ENCODE measurements at places on chromosomes 1 and 21.

GRCh38 chr21:43972850-43973633 is 39.1 kb upstream of the TRAPPC10 start:
- no peak for DNase-seq

- DNase-seq: no peak
Measured at GRCh38 chr1:13892671-13893325, 192.8 kb downstream of the PRDM2 start.

DNA sequence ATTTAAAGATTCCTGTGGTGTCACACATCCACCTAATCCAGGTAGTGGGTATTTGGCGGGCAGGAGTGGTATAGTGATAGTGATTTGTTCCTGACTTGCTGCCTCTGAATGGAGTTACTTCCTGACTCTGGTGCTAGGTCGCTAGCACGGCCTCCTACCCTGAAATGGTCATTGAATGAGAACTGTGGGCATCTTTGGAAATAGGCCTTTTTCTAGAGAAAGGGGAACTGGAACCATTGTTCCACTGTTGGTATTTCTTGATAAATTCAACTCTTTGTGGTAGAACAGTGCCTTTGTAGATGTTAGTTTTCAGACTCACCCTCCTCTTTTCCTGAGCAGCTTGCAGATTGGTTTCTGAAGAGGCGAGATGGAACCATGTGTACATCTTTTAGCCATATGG is 1.5 kb downstream of the QSOX1 start:
- DNase-seq: no peak

DNA sequence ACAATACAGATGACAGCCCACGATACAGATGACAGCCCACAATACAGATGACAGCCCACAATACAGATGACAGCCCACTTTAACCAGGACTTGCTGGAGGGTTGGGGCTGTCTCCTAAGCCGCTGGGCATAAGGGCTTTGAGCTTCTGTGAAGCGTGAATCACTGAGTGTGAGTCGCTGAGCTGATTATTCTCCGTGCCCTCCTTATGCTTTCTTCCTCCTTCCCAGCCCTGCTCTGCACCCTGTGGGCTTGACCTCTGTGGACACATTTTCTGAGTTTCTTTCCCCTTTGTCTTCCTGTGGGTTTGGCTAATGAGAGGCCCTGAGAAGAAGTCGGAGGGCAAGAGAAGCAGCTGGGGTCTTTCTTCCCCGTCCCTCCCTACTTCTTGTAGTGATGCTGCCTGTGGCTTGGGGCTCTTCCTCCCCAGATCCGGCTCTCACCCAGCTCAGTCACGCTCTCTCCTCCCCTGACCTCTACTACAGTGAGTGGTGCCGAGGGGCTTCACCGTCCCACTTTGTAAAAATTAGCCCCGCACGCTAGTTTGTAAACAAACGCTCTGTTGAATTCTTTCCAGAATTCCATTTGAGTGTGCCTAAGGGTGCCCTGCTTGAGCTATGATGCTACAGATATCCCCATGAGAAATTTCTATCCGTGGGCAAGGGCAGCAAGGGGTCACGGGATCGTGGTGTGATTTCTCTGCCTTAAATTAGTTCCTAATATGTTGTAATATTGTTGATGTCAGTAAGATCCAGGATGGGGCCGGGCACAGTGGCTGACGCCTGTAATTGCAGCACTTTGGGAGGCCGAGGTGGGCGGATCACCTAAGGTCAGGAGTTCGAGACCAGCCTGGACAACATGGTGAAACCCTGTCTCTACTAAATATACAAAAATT is 46.4 kb upstream of the SOD1 start:
- DNase-seq: no peak

DNA sequence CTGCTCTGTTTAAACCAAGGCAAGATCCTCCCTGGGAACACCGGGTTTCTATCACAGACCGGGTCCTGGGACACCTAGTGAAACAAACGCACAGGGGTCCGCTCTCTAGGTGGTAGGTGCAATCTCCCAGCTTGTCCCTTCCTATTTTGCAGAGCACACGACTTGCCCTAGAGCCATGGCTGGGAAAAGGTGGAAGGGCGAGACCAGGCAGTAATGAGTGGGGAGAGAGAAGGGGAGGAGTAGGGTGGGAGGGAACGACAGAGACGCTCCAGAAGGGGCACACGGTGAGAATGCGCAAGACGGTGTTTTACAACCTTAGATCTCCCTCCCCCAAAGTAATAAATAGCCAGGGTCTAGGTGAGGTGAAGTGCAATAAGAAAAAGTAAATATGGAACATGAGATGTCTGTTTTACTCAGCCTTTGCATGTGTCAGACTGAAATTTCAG is 9.3 kb upstream of the ARHGAP29 start:
- no peak for DNase-seq

Data from stimulated activated naive CD4-positive, alpha-beta T cell (primary cell).